ENCODE measurements at places on chromosomes 2 and 18.

DNA sequence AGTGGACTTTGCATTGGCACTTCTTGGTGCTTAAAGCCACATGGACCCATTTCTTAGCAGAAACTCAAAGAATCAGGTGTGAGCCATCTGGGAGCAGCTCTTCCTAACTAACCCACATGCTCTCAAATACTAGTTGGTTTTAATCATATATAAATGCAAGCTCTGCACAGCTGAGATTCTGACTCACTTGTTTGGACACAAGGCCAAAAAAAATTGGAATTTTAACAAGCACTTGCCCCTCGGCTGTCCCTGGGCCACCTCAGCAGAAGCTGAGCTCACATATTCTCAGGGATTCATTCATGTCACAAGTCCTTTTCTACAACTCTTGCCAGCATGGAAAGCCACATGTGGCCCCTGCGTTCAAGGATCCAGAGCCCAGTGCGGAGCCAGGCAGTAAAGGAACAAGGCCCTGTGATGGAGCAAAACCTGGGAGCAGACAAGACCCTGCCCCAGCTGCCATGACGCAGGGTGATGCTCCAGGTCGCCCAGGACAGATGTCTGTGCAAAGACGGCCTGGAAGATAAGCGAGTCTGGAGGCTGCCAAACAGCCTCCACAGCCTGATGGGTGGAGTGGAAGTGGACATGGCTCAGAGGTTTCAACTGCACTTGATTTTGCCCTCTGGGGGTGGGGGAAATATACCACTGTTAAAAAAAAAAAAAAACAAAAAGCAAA, 266.5 kb downstream of the EIPR1 start:
- no peak for DNase-seq

GRCh38 chr18:79479116-79479760, 83.5 kb downstream of the NFATC1 start:
- no peak for DNase-seq

DNA sequence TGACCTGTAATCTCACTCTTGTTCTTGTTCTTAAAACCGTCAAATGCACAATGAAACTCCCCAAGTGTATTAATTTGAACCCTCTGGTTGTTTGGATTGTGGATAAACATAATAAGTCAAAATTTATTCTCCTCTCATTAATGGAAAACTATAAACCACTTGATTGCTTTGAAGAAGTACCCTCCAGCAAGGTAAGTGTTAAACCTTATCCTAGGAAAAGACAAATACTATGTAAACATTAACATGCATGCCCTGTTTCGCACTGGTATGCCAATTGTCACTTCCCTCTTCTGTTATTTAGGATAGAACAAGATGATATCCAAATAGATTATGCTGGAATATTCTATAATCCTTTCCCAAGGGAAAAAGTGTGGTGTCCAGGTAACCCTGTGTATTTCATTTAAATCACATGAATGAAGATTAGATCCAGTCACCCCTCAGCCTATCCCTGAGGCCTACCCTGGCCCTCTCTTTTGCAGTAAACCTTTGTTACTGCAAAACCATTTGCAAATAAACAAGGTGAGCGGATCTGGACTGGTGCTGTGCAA, 1.3 kb downstream of the ADI1 start:
- DNase-seq: no peak

- DNase-seq: no peak
Observed at GRCh38 chr2:187093771-187094412, 244.9 kb upstream of the ZSWIM2 start.

- no peak for DNase-seq
Observed at GRCh38 chr18:23095463-23095862, 39.8 kb upstream of the CABLES1 start.

- no peak for DNase-seq
Observed at GRCh38 chr2:172046080-172046678, 39.1 kb upstream of the DLX1 start.

DNA sequence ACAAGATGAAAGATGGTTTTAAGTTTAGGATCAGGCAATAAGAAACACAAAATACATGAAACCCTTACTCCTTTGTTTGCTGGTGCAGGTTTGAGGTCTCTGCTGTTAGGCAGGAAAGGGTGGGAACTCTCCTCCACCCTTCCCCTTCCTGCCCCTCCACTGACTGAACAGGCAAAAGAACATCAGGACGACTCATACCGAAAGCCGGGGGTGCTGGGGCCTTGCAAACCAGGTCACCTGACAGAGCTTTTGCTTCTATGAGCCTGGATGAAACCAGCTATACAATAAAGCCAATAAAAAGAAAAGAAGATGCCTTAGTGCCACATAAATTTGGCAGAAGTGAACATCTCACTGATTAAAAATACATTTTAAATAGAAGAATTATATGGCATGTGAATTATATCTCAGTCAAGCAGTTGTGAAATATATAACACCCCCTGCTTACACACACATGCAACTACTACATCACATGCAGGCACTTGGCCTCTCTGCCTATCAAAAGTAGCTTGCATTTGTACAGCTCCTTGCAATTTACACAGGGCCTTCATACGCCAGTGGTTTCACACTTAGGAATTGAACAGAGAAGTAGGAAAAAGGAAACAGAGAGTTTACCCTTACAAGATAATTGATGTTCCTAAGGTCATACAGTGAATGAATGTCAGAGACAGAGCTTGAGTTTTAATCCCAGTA, 215.1 kb upstream of the TRIB2 start:
- DNase-seq: no peak

GRCh38 chr2:33528441-33528950, 52.0 kb downstream of the RASGRP3 start:
- no peak for DNase-seq

GRCh38 chr2:75064691-75065396, 106.4 kb downstream of the POLE4 start:
- peak; percentile 1 for DNase-seq

DNA sequence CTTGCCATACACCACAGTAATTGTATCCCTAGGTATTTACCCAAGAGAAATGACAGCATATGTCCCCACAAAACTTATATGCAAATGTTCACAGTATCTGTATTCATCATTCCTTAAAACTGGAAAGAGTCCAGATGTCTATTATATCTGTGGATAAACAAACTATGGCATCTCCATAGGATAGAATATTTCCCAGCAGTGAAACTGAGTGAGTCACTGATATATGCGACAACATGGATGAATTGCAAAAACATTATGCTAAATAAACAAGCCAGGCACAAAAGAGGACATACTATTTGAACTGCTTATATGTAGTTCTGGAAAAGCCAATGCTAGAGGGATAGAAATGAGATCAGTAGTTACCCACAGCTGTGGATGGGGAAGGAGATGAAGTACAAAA, 359.4 kb upstream of the DSEL start:
- DNase-seq: no peak

GRCh38 chr18:79899609-79900445, 51.6 kb downstream of the SLC66A2 start:
- DNase-seq: no peak

DNA sequence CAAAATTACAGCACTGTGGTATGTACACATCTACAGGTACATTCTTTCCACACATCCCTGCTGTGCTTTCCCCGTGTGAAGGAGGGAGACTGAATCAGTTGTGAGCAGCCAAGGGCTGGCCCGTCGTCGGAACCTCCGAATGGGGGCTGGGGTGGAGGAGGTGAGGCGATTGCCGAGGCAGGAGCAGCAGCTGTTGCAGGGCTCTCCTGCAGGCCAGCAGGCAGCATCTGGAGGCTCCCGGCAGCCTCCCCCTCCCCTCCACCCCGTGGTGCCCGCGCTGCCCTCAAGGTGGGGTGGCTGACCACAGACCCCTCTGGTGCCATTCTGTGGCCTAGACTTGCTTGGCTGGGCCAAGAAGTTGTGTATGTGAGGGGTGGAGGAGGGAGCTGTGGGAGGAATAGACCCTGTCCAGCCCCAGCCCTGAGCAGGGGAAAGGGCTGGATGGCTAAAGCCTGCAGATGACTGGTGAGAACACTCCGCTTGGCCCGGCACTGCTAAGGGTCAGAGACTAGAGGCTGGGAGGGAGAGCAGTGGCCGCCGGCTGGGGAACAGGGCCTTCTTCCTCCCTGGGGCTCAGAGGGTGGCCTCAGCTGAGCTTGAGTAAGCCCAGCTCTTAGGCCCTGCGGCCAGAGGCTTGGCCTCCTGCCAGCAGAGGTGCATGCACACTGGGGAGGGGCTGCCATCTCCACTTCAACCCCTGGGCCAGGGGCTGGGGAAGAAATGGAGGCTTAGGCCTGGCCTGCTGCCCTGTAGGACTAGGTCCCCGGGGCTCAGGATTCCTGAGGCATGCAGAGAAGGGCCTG, 7.6 kb downstream of the STAMBP start:
- DNase-seq: no peak

GRCh38 chr2:10678225-10678624, 11.6 kb downstream of the NOL10 start:
- no peak for DNase-seq

Measured in NCI-H1048 (cell line).